ENCODE measurements at places on chromosomes 13 and 19. TPM values are rescaled to one million over a fixed set of nuclear protein-coding genes. Genes with fewer than 3 reads are reported as not detected.

DACH1 gene
- not detected for total RNA-seq

ADPRHL1 gene
- total RNA-seq: 14.4 TPM

INSL3 gene
- 0.68 TPM for total RNA-seq

TNFSF9 gene
- total RNA-seq: 2.9 TPM

PGLYRP1 gene
- not detected for total RNA-seq

IGSF23 gene
- total RNA-seq: 0.43 TPM

GNA15 gene
- total RNA-seq: not detected

VN1R4 gene
- total RNA-seq: not detected

SELENOV gene
- total RNA-seq: not detected

FBXO27 gene
- total RNA-seq: 4.4 TPM

AMER2 gene
- total RNA-seq: not detected

FFAR1 gene
- not detected for total RNA-seq

FPR3 gene
- not detected for total RNA-seq

FFAR2 gene
- not detected for total RNA-seq

UPF3A gene
- total RNA-seq: 31.3 TPM

OR4F17 gene
- total RNA-seq: not detected

KASH5 gene
- not detected for total RNA-seq

PCP2 gene
- total RNA-seq: not detected

TMED1 gene
- 30.8 TPM for total RNA-seq

TUBA3C gene
- not detected for total RNA-seq

KATNAL1 gene
- 6.9 TPM for total RNA-seq

CKM gene
- not detected for total RNA-seq

HIF3A gene
- 0.12 TPM for total RNA-seq

SBSN gene
- total RNA-seq: 2.4 TPM

DPY19L3 gene
- total RNA-seq: 16.3 TPM

TMC4 gene
- total RNA-seq: 0.79 TPM

MAST3 gene
- 2.1 TPM for total RNA-seq

RAX2 gene
- not detected for total RNA-seq

SERTAD3 gene
- total RNA-seq: 47.6 TPM

All from A549 treated with Mapracorat at 1 μM for 4 hours (cell line).